Stimulated activated CD4-positive, alpha-beta T cell treated with anti-CD3 and anti-CD28 coated beads, Interleukin-4, amount 100 ng/mL, for 24 hours (primary cell): ENCODE measurements at places on chromosomes 3 and 15.

GRCh38 chr15:101055411-101055810 is 136.3 kb downstream of the LRRK1 start:
- DNase-seq = no peak

DNA sequence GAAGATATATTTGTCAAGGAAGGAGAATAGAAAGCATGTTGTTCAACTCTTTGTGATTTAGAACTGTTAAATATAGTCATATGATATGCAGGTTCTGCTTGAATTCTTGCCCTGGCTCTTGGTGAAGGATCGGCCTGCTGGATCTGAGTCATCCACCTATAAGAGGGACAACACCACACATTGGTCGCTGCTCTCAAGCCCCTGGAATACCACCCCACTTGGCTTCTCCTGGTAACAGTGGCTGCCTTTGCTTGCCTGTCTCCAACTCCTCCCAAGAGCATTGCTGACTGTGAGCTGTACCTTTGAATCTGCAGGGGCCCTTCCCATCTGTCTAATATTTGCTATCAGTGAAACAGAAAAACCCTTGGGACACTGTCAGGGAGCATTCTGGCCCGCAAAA is 78.9 kb upstream of the DGKG start:
- DNase-seq = no peak

DNA sequence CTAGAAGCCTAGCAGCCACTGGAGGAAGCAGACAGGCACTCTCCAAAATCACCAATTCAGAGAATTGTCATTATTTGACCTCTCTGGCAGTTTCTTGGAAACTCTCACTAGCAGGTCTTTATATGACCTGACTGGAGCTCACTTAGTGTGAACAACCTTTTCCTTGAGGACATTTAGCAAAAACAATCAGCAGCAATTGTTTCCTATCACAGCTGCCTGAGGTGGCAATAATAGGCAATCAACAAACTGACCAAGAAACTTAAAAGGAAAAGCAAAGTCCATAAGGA is 162.4 kb upstream of the STT3B start:
- no peak for DNase-seq

DNA sequence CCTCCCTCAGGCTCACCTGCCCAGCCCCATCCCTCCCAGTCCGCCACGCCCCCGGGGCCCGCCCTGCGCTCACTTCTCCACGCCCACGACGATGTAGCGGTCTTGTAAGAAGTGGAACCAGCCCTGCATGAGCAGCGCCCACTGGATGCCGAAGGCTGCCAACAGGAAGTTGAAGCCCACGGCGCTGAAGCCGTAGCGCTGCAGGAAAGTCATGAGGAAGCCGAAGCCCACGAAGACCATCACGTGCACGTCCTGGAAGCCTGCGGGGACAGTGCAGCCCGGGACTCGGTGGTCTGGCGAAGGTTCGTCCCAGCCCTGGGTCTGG is 9.7 kb downstream of the RHCG start:
- DNase-seq = peak; percentile 24

DNA sequence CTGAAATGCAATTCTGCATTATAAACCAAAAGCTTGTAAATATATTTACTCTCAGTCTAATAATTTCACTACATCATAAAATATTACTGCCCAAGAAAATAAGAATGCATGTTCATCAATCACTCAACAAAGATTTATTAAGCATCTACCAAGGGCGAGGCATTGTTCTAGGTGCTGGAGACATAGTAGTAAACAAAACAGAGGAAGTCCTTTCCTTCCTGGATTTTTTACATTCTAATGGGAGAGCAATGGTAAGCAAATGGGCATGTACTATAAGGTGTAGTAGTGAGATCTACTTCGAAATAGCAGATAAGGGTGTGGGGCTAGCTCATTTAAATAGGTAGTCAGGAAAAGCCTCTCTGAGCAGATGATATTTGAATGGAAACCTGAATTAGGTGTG is 10.8 kb upstream of the ZFYVE19 start:
- no peak for DNase-seq

DNA sequence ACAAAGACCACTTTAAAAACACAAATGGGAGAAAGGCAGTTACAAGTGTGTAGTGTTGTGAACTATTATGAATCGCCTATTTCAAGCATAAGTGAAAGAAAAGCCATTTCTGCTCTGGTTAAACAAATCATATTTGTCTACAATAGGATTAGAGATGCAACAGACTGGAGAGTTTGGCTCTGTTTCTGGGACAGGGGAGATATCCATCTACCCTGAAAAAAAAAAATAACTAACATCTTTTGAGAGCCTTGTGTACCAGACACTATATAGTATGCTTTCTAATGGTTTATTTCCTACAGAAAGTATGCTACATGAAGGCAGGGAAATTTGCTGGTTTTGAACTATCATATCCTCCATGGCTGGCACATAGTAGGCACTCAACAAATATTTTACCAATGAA is 106.7 kb upstream of the FHIT start:
- DNase-seq = no peak

GRCh38 chr3:94787734-94788270 is 724.9 kb downstream of the NSUN3 start:
- DNase-seq = no peak

DNA sequence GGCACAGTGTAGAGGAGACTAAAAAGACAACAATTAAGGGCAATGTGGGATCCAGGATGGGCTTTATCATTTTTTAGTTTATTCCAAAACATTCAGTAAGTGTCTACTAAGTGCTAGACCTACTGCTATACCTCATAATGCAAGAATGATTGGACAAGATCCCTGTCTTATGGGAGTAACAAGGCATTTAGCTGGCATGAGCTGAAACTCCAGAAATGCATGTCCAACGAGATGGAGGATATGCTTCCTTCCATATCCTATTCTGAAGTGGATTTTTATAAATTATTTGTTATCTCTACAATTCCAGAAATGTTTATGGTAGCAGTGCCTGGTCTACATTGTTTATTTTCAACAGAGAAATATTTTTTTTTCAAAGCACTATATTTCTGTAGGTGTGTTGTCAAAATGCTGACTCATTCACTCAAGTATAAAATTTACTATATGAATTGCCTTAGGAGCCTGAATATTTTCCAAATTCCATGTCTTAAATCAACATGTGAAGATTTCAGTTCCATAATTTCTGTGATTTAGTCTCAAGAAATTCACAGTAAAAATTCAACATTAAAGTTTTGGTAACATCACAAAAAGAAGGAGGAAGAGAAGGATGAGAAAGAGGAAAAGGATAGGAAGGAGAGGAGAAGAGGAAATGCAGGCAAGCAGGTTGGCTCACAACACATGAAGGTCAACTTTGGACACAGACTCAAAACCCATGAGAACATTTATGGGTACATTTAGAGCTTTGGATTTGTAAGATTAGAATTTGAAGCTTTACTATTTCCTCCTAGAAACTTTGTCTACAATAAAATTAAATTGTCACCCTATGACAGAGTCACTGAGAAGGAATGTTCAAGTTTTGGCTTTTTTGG is 88.6 kb downstream of the P3H2 start:
- no peak for DNase-seq

GRCh38 chr15:88448991-88449461 is 18.2 kb downstream of the MRPL46 start:
- DNase-seq = no peak

DNA sequence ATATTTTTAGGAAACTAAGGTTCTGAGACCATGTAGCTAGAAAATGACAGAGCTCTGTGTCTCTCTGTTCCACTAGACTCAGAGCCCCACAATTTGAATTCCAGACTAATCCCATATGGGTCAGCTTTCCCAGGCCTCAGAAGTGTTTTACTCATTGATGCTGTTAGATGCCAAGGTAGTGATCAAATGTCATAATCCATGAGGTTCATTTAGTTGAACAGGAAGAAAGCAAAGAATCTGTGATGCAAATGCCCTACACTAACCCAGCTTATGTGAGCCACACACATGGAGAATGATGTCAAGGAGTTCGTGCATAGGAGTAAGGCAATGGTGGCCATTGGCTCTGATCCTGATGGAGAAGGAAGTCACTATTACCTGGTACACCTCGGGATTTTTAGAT is 363.4 kb upstream of the RARB start:
- DNase-seq = no peak
